ENCODE measurements at places on chromosomes 5 and 9.

- DNase-seq, result no peak
Measured at GRCh38 chr5:128328446-128328845, 209.6 kb downstream of the FBN2 start.

DNA sequence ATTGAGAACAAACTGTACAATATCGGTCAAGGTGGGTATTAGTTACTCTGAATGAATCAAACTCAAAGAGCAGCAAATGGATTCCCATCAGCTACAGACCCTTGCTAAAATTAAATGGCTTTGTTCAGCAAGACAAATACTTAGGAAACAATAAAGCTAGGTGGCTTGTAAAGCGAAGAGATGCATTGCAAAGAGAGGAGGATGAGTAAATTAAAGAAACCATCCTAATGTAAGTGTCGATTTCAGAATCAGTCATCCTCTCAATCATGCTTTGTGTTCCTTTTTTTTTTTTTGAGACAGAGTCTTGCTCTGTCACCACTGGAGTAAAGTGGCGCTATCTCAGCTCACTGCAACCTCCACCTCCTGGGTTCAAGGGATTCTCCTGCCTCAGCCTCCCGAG is 359.2 kb upstream of the ZNF462 start:
- no peak for DNase-seq

- DNase-seq, result no peak
Measured at GRCh38 chr5:82975812-82976211, 101.4 kb downstream of the TMEM167A start.

DNA sequence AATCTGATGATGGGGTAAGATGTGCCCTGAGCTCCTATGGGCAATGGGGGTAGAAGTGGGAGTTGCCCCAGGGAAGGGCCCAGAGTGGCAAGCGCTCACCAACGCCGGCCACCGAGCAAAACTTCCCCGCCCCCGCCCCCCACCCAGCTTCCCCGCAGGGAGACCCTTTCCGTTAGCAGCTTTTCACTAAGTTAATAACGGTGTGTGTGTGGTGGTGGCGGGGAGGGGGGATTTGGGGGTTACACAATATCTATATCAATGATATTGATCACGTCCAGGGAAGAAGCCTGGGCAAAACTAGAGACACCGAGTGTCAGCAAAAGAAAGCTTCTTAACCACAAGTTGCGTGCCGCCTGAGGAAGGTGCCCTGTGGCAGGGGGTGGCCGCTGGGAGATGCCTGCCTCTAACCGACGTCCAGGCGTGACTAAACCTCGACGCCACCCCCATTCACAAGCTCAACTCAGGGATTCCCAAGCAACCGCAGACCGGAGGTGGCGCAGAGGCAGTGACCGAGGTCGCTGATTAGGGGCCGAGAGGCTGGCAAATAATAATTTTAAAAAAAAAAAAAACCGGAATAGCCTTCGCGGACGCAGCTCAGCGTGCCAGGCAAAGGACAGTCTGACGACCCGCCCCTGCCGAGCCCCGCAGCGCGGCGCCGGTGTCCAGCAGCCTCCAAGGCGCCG is 222.6 kb downstream of the MEF2C start:
- no peak for DNase-seq

- no peak for DNase-seq
Measured at GRCh38 chr9:124279531-124280175, 21.9 kb downstream of the NEK6 start.

DNA sequence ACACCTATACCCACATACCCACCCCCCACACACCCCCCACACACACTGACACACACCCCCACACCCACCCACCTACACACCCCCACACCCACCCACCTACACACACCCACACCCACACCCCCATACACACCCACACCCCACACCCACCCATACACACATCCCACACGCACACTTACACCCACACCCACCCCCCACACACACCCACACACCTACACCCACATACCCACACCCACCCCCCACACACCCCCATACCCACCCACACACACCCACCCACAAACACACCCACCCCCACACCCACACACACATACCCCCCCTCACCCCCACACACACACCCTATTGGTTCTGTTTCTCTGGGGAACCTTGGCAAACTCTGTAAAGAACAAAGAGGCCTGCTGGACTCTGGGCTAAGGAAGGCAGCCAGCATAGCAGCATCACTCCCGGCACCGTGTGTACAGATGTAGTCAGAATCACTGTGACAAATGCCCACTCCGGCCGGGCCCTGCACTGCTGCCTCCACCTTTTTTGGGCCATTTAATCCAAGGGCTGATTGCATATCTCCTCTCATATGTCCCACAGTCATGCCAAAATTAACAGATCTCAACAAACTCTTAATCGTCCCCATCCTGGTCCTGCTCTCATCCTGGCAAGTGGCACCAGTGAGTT is 42.3 kb downstream of the COL23A1 start:
- no peak for DNase-seq

- DNase-seq, result no peak
Measured at GRCh38 chr9:33249087-33249658, 9.2 kb downstream of the SPINK4 start.

- DNase-seq, result no peak
Measured at GRCh38 chr5:52498607-52499006, 289.1 kb upstream of the ITGA1 start.

GRCh38 chr5:119367502-119368237 is 11.9 kb downstream of the TNFAIP8 start:
- DNase-seq, result no peak

GRCh38 chr9:110033869-110034268 is 174.1 kb downstream of the C9orf152 start:
- no peak for DNase-seq

- no peak for DNase-seq
Measured at GRCh38 chr5:137037848-137038247, 461.3 kb downstream of the SPOCK1 start.

- DNase-seq, result no peak
Measured at GRCh38 chr9:136062657-136063439, 32.2 kb downstream of the NACC2 start.

DNA sequence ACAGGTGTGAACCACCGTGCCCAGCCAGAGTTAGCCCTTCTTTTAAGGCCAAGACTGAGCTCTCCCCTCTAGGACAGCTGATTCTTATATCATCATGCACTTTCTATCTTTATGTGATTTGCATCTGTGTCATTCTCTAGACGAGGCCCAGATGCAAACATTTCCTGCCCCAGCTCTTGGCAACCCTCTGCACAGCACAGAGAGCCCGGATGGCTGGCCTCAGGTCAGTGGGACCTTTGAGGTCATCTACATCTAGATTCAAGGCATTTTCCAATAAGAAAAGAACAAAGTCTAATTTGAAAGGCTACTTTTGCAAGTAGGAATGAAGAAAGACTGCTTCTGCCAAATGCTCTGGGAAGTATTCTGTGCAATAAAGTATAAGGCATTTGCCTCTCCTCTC is 109.0 kb upstream of the DAB2 start:
- DNase-seq, result no peak

GRCh38 chr5:151703227-151703626 is 16.5 kb upstream of the SPARC start:
- no peak for DNase-seq

GRCh38 chr5:135654761-135655467 is 76.1 kb upstream of the CXCL14 start:
- no peak for DNase-seq
